ENCODE measurements at places on chromosomes 7 and 10.

DNA sequence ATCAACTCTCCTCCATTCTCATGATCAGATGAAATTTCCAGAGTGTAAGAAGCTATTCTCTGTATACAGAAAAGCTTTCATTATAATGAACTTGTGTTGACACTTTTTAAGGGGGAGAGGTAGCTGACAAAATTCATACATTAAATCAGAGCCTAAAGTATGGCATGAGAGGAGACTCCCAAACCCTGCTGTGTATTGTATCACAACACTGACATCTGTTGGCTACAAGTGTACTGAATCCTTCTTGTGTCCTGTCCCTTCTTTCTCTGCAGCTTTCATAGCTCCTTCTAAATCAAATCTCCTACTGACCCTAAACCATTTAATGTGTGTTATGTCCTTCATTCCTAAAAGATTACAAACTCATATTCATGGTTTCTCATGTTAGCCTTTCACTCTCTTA, 70.9 kb downstream of the GCC1 start:
- peak; percentile 15 for DNase-seq

GRCh38 chr10:80196270-80196949, 8.9 kb downstream of the ANXA11 start:
- peak; percentile 23 for DNase-seq

- DNase-seq: no peak
These were observed 18.7 kb upstream of the SLF2 start for GRCh38 chr10:100894033-100894432.

DNA sequence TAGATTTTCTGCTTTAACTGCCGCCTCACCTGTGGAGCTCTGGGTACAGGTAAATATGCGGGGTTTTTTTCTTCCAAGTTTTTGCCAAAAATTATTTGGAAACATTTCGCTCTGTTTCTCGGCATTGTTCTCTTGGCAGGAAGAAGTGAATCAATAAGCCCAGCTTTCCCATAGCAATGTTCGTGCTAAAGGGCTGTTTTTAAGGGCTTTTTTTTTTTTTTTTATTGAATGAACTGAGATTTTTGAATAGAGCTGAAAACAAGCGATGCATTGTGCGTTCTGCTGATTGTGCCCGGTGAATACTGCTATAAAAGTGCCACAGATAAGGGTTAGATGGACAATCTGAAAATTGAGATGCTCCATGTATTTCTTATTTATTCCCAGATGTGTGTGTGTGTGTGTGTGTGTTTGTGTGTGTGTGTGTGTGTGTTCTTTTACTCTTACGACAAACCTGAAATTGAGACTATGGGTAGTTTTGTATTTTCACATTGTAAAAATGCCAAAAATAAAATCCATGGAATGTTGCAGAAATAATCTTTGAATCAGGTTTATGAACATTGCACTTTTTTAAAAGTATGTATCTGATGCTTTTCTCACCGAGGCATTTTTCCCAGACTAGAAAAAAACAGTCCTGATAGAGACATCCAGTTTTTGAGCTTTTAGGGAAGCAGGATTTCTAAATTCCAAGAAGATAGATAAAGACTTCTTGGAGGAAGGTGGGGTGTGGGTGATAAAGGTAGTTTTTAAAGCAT, 30.5 kb downstream of the KIAA1217 start:
- no peak for DNase-seq

DNA sequence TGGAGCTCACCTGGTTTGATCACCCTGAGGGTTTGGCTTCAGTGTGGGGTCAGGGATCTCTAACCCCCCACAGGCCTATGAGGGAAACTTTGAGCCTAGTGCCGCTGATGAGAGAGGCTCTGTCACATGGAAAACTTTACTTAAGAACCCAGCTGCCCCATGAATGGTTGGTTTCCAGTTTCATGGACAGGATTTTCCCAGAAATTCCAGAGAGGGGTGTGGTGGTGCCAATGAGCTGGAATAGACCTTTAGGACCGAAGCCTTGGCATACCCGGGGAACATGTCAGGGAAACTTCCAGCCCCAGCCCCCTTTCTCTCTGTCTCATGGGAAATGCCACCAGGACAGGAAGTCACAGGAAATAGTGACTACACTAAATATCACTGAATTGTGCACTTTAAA, 36.9 kb downstream of the AKR1B1 start:
- DNase-seq: no peak

- DNase-seq: no peak
These were observed 56.1 kb upstream of the PDLIM1 start for GRCh38 chr10:95346715-95347401.

DNA sequence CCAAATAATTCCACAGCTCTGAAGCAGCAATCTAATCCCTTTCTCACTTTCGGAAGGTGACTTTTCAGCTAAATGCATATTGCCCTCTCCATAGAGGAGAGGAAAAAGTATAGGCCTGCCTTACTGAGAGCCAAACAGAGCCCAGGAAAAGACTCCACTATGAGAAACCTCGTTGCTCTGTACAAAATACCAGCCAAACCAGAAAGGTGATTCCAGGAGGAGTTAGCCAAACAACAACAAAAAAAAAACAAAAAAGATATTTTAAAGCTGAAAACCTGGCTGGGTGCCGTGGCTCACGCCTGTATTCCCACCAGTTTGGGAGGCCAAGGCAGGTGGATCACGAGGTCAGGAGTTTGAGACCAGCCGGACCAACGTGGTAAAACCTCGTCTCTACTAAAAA, 70.5 kb downstream of the HOXA1 start:
- no peak for DNase-seq

DNA sequence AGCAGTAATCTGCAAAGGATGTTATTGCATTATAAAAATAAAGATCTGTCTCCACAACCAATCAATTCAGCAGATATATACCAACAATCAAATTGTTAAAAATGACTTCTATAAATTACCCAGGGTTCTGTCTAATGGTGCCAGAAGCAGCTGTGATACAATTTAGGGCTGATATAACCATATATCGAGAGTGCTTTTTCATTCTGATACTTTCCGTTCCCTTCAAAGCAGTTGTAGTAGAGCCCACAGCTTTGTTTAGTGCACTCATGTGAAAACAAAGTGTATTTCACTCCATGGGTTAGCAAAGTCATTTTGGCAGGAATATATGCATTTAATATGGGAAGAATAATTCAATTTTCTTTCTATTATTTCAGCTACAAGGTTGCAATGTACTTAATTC, 83.1 kb upstream of the CHCHD3 start:
- no peak for DNase-seq

GRCh38 chr7:40773656-40774055, 638.9 kb downstream of the SUGCT start:
- no peak for DNase-seq

DNA sequence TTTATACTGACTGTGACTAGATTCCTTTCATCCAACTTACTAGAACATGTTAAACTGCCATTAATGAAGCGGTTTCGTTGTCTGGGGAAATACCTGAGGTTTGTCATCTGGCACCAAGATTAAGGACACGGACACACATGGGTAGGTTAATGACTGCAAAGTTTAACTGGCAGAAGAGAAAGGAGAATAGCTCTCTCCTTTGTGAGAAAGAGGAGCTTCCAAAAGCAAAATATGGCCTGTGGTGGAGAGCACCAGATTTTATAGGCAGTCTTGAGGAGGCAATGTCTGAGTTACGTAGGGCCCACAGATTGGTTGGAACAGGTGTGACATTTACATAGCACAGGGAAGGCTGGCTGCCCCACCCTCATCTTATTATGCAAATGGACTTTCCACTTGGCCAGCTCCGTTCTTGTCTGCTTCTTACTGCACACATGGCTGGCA, 1193.0 kb upstream of the CELF2 start:
- no peak for DNase-seq

GRCh38 chr7:148180075-148180474, 410.5 kb upstream of the C7orf33 start:
- no peak for DNase-seq

DNA sequence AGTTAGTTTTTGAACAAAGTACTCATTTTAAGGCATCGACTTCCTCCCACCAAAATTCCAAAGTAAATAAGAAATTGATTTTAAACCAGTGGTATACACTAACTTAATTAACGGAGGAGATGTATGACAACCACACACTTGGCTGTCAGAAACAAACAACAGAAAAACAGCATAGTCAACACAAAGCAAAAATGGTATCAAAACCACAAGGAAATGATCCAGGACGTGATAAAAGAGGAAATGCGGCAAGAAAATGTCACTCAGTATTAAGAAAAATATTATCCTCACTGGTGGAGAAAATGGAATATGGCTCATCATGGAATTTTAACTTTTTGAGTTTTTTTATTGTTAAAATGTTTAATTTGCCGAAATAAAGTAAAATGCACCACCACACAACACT, 17.5 kb downstream of the KIAA1549 start:
- DNase-seq: no peak

DNA sequence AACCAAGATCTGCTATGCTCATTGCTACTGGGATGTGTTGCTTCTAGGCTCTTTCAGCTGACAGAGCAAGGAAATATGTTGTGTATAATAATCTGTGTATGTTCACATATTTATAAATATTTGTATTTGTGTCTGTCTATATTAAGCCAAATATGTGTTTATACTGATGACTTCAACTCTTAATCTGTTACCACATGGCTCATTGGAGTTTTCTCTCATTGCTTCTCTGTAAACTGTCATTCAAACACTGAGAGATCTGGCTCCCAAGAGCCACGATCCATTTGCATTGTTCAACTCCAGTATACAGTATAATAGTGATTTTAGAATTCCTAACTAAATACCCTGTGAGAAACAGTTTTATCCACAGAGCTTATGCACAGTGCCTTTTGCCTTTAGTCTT, 35.3 kb downstream of the BICC1 start:
- no peak for DNase-seq

- DNase-seq: no peak
These were observed 18.6 kb upstream of the GOT1 start for GRCh38 chr10:99449023-99449422.

DNA sequence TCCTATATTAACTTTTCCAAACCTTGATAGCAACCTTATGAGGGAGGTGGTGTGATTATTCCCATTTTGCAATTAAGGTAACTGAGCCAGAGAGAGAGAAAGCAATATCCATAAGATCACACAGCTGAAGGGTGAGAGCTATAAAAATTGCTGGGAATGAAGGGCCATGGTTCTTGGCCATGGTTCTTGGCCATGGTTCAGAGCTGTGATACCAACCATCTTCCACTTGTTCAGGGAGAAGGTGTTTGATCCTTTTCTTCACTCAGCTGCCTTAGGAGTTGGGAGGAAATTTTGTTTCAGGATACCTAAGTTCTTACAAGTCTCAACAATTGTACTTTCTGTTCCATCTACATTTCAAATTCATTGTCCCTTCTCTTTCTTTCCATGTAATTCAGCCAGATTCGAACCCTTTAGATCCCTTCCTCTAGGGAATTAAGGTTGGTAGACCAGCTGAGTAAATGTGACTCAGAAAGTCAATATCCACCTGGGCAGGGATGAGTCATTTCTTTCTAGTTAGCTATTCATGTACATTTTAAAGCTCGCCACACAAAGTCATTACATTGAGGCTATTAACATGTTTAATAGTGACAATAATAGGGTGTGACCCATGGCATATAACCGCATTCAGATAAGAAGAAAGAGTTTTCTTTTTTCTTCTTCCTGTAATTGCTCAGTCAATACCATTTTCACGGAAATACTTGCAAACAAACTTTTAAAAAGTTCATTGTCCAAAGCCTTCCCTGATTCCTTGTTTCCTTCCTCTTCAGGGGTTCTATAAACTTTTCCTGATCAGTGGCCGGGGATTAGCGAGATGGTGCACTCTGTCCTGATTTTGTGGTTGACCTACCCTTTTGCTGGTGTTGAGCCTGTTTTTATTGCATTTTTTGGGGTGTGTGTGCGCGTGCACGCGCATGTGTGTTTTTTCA, 143.4 kb downstream of the TCF7L2 start:
- no peak for DNase-seq

DNA sequence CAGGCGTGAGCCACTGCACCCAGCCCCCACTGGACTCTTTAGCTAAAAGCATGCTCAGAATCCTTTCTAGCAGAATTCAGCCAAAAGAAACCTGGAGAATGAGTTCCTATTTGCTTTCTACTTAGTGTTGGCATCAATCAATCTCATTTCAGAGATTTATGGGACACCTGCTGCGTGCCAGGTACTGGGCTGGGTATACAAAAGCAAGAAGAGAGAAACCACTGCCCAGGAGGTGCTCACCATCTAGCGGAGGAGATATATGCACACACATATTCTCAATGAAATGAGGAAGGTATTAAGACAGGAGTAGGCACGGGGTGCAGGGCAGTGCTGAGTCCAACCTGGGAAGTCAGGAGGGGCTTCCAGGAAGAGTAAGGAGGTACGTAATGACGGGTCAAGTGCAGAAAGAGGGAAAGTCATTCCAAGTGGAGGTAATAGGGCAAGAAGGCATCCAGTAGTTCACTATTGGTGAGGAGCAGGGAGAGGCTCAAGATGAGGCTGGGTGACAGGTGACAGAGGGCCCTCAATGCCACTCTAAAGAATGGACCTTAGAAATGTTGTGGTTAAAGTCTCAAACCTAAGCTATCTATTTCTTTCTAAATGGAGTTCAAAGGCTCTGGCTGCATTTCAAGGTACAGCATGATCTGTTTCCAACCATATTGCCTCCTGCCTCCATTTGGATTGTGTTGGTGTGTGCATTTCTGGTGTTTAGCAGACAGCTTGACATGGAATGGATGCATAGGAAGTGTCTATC, 22.1 kb downstream of the ABLIM1 start:
- no peak for DNase-seq

DNA sequence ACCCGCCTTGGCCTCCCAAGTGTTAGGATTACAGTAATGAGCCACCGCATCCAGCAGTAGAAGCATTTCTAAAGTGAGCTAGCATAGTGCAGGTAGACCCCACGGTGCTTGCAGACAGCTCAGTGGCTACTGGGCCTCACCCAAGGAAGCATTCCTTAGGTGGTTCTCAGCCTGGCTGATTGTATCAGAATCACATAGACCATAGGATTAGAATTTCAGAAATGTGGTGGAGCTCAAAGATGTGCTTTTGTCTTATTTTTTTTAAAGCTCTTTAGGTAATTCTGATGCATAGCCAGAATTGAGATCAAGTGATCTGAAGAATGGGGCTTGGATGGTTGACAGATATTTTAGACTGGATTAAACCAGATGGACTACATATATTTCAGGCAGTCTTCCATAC, 10.9 kb downstream of the ANLN start:
- no peak for DNase-seq

DNA sequence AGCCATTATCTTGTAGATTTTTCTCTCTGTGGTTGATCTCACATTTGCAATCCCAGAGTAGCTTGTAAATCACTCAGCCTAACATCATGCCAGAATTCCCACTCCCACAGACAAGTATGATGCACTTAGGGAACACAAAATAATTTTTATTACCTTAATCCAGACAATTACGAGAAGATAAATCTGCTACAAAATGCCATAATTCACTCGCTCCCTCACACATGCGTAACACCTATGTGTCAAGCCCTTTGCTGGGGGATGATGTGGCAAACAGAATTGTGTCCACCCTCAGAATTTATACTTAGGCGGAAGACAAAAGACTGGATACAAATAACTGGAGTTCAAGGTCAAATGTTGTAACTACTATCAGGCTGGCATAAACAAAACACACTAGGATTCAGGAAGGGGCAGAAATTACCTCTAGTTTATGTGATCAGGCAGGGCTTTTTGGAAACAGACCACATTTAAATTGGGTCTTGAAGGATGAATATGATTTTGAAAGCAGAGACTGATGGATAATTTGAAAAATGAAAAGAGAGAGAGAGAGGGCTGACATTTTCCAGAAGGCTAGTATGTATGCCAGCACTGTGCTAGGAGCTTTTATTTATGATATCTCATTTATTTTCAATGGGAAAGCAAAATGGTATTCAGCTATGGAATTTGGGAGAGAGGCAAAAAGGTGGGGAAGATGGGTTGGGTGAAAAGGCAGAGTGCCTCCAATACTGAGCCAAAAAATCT, 69.8 kb downstream of the DOCK4 start:
- DNase-seq: no peak

GRCh38 chr7:70405241-70405640, 726.7 kb upstream of the GALNT17 start:
- DNase-seq: no peak
